Hepatic stellate cell (primary cell): ENCODE measurements at places on chromosomes 6 and 20.

GRCh38 chr6:71388068-71388744 lies 99.6 kb downstream of the OGFRL1 start:
- DNase-seq, result no peak

GRCh38 chr6:146434732-146435390 lies 108.8 kb upstream of the RAB32 start:
- no peak for DNase-seq

- DNase-seq, result no peak
Measured at GRCh38 chr20:57498425-57499400, 26.2 kb downstream of the CTCFL start.

DNA sequence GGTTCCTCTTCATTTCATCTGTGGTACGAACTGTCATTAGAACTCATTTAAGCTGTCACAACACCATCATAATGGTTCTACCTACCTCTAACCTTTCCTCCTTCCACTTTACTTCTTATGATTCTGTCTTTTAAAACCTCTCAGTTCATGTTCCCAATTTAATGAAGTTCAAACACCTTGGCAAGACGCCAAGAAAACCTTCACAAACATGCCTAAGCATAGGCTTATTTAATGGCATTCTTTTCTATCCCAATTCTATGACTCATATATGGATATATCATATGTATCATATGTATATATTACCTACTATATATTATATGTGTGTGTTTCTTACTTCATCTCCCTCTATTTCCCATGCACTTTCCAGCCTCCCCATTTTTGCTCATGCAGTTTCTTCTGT lies 283.4 kb upstream of the TBX18 start:
- no peak for DNase-seq

DNA sequence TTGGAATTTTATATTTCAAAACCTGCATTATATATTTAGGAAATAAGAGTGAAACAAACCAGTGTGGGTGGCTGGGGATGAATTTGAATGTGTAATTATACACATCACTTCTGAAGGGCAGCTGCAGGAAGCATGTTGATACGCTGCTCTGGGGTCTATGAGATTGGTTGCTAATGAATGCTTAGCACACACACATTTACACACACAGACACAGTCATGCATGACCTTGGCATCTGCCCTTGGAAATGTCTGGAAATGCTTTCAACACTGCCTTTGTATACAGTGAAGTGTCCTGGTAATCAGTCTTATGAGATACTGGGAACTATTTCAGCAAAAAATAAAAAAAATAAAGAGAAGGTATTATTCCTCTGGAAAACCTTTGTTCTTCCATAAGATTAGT lies 83.4 kb downstream of the ELOVL4 start:
- DNase-seq, result no peak

GRCh38 chr6:27776504-27776903 lies 135.7 kb downstream of the OR2B2 start:
- no peak for DNase-seq
